AG04450 (cell line): ENCODE measurements at places on chromosomes 2 and 18.

DNA sequence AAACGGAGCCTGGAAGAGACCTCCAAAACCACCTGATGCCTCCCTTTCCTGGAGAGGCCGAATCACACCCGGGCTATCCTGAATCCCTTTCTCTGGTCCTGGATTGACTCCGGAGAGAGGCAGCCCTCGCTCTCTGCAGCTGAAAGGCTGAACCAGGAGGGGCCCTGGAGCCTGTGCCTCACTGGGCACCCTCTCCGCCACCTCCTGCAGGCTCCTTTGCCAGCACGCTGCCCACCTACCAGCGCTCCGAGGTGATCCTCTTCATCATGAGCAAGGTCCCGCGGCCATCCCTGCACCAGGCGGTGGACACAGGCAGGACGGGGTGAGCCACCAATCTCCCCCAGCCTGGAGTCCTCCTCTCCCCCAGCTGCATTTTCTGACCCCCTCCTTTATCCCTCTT is 35.7 kb downstream of the POMC start:
- DNase-seq, result no peak

DNA sequence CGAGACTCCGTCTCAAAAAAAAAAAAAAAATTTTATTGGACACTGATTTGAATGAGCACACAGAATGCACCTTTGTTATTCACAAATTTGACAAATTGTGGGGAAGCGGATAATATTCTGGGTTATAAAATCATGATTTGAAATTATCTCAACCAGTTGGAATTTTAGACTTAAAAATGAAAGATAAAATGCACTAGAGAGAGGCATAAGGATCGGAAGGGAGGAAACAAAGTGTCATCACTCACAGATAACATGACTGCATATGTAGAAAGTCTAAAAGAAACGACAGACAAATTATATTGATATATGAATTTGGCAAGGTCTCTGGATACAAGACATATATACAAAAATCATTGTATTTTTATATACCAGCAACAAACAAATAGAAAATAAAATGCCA is 70.6 kb downstream of the CD28 start:
- no peak for DNase-seq

DNA sequence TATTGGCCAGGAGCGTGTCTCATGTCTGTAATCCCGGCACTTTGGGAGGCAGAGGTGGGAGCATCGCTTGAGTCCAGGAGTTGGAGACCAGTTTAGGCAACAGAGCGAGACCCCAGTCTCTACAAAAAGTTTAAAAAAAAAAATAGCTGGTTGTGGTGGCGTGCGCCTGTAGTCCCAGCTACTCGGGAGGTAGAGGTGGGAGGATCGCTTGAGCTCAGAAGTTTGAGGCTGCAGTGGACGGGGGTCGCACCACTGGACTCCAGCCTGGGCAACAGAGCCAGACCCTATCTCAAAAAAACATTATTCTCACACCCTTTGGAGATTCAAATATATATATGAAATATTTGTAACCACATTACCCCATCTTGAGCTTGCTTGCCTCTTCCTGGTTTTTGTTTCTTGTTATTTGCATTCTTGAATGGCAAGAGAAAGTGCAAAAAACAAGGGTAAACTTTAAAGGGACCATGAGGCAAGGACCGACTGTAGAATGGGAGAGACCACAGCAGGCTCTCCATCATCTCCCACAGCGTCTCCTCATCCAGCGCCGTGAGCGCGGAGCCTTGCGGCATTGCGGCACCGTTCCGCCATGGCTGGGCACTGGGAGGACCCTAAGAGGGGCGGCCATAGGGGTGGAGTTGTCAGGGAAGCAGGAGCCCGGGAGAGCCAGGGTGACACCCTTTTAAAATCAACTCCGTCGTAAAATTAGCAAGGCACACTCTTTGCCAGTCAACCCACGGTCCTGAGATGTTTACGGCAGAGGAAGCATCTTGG is 1.4 kb downstream of the ELP2 start:
- DNase-seq, result no peak

GRCh38 chr2:182259629-182260150 is 167.1 kb downstream of the PDE1A start:
- no peak for DNase-seq

GRCh38 chr2:233168919-233169318 is 82.6 kb upstream of the ATG16L1 start:
- DNase-seq, result no peak

DNA sequence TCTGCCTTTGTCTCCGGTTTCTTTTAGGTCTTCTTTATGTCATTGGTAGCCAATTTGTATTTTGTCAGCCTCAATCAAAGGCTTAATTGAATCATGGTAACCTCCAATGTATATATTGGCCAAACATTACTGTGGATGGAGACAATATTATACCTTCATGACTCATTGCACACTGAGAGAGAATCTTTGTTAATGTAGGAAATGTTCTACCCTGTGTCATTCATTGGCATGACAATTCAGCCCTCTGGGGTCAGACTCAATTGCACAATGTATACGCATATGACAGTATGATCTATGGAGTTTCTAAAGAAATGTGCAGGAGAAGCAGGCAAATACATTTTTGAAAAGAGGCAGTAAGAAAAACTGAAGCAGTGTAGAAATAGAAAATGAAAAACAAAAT is 162.6 kb downstream of the PDE11A start:
- no peak for DNase-seq

GRCh38 chr2:149679286-149679685 is 91.7 kb upstream of the MMADHC start:
- no peak for DNase-seq

- DNase-seq, result no peak
Measured at GRCh38 chr2:151826737-151827157, 1.5 kb downstream of the ARL5A start.

DNA sequence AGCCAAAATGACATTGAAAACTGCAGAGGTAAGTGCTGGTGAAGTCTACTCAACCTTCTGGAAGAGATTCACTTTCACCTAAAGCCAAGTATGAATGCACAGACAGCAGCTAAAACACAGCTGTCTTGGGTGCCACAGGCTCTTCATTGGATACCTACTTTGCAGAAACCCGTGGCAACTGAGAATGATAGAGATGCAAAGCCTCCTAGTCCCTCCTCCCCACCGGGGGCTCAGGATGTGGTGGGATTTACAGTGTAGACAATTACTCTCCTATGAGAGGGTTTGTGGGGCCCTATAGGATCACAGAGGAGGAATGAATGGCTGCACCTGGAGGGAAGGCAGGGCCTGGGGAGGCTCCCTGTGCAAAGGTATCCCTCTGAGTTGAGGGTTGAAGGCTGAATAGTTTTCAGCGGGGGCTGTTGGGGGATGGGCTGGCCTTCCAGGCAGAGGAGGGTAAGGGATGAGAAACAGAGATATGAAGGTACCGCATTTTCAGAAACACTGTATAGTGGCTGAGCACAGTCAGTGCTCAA is 131.6 kb downstream of the RNF144A start:
- DNase-seq, result no peak

- no peak for DNase-seq
Measured at GRCh38 chr2:189020179-189020578, 46.0 kb downstream of the COL3A1 start.

DNA sequence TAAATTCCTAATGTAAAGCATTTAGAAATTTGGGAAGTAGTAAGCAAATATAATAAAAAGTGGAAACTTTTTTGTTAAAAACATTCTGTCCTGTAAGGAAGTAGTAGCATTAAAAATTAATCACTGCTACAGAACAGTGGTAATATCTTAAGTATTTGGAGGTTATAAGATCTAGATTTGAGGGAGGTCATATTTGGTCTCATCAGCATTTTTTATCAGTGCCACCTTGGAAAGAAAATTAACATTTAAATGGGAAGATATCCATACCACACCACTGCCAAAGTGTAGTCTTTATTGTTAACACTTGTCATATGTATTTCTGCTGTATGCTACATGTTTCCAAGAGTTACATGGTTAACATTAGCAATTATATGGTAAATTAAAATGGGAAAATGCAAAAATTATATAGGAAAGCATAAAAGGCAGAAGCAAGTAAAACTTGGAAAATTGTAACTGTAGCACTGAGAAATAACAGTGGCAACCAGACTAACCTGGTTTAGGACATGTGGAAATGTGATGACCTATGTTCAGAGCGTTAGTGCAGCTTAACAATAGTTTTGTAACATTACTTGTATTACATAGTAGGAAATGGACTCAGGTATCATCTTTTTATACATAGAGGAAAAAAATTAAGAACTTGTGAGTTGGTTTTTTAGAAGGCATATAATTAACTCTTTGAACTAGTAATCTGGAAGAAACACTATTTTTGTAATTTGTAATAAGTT is 47.2 kb downstream of the CLIP4 start:
- no peak for DNase-seq

DNA sequence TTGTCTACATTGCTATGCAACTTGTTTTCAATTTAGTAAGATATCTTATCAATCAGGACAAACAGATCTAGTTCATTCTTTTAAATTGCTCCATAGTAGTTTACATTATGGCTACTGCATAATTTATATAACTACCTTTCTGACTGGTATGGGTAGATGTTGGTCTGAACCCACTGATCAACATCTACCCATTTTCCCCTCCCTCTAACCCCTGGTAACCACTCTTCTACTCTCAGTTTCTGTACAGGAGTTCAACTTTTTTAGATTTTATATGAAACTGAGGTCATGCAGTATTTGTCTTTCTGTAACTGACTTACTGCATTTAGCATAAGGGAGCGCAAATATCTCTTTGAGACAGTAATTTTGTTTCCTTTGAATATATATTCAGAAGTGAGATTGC is 73.2 kb downstream of the ITSN2 start:
- DNase-seq, result no peak

DNA sequence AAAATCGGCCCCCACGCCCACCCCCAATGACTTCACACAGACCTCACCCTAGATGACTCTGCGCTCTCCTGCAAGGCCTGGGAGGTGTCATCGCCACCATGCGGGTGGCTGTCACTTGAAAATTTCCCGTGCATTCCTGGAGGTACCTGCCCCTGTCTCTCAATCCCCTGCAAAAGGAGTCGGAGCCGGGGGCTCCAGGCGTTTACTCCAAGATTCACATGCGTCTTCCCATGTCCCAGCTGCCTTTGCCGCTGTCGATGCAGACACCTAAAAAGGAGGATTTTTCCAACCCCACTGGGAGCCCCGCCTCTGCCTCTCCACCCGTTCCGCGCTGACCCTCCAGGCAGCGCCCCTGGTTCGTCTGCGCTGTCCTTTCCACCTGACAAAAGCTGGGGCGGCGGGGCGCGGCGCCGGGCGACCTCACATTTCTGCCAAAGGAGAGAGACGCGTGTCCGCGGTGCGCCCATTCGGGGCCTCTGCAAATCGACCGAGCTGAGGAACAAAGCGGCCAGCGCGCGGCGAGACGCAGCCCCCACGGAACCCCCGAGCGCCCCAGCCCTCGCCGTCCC is 667 bp downstream of the REEP1 start:
- no peak for DNase-seq

GRCh38 chr18:24545651-24546050 is 85.2 kb downstream of the HRH4 start:
- no peak for DNase-seq

- DNase-seq, result no peak
Measured at GRCh38 chr2:178392215-178392614, 58.8 kb downstream of the PRKRA start.

- DNase-seq, result no peak
Measured at GRCh38 chr2:128452536-128453530, 134.2 kb upstream of the HS6ST1 start.

DNA sequence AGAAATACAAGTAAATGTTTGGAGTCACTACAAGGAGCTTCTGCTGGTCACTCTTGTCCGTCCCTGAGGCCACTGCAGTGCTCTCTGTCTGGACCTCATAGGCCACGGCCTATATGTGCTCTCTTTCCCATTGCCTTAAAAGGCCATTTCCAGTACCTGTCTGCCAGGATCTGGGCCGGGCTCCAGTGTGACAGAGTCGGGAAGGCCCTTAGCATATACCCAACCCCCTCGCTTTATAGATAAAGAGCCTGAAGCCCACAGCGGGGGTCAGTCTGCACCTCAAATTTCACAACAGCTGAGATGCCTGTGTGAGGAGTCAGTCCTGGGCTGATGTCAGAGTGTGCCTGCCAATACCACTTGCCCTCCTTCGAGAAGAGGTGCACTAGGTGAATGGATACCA is 39.9 kb downstream of the ADD2 start:
- DNase-seq, result no peak

GRCh38 chr2:48415836-48416515 is 114.0 kb upstream of the STON1 start:
- DNase-seq, result no peak

- DNase-seq, result no peak
Measured at GRCh38 chr18:75057169-75057960, 151.6 kb downstream of the PTGR3 start.

DNA sequence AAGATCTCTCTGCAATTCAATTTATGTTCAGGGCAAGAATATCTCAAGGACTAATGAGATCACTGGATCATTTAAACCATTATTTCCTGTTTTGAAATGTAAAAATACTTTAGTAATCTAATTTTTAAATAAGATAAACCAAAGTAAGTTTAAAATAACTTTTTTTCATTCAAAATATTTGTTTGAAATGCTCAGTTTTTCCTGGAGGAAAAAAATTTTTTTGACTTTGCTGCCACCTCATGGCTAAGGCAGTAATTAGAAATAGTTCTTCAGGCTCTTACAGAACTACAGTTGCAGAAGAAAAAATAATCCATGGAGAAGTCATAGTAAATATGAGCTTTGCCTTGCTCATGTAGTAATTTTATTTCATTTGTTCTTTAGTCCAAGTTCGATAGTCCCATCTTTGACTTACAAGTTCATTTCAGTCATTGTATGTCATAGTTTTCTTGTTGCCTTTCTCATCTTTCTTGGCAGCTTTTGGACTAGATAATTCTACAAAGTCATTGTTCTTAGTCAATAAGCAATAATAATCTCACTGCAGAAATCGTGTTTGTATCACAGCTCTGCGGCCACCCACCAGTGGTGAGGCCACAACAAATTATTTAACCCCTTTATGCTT is 127.4 kb downstream of the DPP4 start:
- no peak for DNase-seq

- no peak for DNase-seq
Measured at GRCh38 chr2:223594259-223594658, 7.9 kb downstream of the SCG2 start.

- no peak for DNase-seq
Measured at GRCh38 chr18:6052449-6052913, 157.2 kb upstream of the TMEM200C start.

GRCh38 chr2:8229546-8229986 is 452.3 kb upstream of the ID2 start:
- peak; percentile 53 for DNase-seq

- no peak for DNase-seq
Measured at GRCh38 chr18:62741118-62741566, 25.8 kb downstream of the PHLPP1 start.

- DNase-seq, result no peak
Measured at GRCh38 chr2:237120916-237121315, 35.2 kb downstream of the COPS8 start.
